ENCODE measurements at places on chromosomes 16 and 17.
A peak's percentile ranks its signal among the peaks of the same experiment; 100 is the strongest.

- DNase-seq = no peak
These were observed 5.2 kb downstream of the C17orf50 start for GRCh38 chr17:35765756-35766488.

- DNase-seq = no peak
These were observed 39.1 kb upstream of the SHISA9 start for GRCh38 chr16:12862327-12862726.

- DNase-seq = peak; percentile 18
These were observed 9.6 kb downstream of the MT1X start for GRCh38 chr16:56691885-56692284.

GRCh38 chr17:32483451-32484019 is 3.3 kb upstream of the CDK5R1 start:
- DNase-seq = peak; percentile 73

- no peak for DNase-seq
These were observed 8.5 kb upstream of the CCL1 start for GRCh38 chr17:34371405-34372100.

- peak; percentile 66 for DNase-seq
These were observed 13.2 kb upstream of the TMEM100 start for GRCh38 chr17:55735731-55736405.

- peak; percentile 98 for DNase-seq
These were observed 2.5 kb upstream of the CORO6 start for GRCh38 chr17:29625037-29625750.

DNA sequence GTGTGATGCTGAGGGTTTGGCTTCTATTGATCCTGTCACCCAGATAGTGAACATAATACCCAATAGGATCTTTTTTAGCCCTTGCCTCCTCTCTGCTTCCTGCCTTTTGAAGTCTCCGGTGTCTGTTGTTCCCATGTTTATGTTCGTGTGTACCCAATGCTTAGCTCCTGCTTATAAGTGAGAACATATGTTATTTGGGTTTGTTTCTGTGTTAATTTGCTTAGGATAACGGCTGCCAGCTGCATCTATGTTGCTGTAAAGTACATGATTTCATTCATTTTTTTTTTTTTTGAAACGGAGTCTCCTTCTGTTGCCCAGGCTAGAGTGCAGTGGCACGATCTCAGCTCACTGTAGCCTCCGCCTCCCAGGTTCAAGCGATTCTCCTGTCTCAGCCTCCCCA is 23.0 kb downstream of the DUS2 start:
- DNase-seq = no peak

DNA sequence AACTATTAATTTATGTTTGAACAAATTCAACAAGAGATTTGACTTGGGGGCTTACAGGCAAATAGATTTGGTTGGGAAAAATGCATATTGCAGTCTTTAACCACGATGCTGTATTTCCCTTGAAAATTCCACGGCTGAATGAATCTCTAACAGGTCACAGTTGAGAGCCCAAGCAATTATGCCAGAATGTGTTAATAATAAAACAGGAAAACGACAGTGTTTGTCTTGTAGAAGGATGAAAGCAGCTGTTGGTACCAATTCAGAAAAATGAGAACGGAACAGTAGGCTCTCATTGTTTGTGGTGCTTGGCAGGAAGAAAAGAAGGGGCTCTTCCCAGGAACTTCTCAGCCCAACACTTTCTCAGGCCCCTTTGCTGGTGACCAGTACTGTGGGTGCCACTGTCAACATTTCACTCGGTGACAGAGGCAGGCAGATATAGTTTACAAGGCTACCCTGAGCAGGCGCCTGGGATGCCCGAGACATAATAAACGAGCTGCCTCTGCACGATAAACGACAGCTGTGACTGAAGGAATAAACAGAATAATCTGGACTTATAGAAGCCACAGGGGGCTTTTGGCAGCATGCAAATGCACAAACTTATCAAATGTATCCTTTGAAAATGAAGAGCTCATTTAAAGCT is 387.1 kb downstream of the HS3ST4 start:
- no peak for DNase-seq

- no peak for DNase-seq
These were observed 8.5 kb downstream of the SNN start for GRCh38 chr16:11676799-11677198.

- no peak for DNase-seq
These were observed 119.8 kb downstream of the CNTNAP4 start for GRCh38 chr16:76396977-76397376.

- no peak for DNase-seq
These were observed 27.0 kb downstream of the WNT3 start for GRCh38 chr17:46791531-46791930.

DNA sequence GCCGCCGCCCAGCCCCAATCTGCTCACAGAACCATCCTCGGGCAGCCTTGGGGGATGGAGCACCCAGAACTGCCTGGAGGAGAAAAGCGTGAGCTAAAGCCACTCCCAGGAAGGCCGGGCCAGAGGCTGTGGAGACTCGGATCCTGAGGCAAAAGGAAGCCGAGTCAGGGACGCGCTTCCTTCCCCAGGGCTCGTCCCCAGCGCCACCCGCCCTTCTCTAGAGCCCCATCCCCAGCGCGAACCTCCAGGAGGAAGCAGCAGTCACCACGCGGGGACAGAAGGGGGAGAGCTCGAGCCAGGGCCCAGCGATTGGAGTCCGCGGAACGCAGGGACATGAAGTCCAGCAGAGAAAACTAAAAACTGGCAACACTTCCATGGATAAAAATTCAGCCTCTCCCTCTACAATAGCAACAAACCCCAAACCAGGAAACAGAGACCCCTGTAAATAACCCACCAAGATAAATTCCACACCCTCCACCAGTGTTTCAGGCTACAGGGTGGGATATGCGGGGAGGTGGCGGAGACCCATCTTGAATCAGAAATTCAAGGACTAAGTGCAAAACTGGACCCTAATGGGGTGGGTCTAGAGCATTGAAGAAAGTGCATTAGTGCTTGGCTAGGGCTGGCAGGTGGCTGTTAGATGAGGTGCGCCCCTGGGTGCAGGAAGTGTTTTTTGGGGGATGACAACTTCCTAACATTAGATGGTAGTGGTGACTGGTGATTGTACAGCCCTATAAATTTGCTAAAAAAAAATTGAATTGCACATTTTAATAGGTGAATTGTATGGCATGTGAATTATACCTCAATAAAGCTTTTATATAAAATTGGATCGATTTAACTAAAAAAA is 116.1 kb upstream of the METRNL start:
- no peak for DNase-seq

DNA sequence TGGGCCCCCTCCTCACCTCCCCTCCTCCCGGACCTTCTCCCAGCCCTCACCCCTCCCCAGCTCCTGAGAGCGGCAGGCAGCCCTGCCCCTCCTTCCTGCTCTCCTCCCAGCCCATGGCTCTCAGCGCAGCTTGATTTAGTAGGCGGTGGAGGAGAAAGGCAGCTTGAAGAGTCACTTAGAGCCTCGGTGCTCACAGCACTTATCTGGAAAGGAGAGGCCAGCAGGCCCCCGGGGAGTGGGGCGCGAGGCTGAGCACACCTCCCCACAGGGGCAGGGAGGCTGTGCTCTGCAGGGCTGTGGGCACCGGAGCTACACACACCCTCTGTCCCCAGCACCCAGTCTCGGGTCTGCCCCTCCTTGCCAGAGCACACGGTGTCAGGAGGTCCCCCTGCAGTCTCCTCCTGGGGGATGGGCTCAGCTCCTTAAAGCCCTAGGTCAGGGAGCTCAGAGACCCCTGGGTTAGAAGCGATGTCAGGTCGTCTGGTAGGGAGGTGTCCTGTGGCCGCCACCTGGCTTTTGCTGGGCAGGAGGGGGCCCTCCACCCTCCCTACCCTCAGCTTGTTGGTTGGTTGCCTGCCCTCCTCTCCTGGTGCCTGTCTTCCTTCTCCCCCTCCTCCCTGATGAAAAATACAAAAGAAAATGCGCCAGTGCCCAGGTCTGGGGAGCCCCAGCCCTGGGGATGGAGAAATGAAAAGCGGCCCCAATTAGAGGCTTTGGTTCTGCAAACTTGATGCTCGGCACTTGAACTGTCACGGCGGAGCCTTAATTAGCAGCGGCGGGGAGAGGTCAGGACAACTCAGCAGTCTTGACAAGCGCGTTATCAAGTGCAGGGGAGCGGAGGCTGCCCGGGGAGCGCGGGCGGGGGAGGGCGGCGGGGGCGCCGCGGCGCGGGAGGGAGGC is 151.1 kb upstream of the GSE1 start:
- no peak for DNase-seq

- no peak for DNase-seq
These were observed 73.5 kb downstream of the HS3ST2 start for GRCh38 chr16:22887445-22887844.

GRCh38 chr17:68305142-68305541 is 13.8 kb downstream of the ARSG start:
- no peak for DNase-seq

DNA sequence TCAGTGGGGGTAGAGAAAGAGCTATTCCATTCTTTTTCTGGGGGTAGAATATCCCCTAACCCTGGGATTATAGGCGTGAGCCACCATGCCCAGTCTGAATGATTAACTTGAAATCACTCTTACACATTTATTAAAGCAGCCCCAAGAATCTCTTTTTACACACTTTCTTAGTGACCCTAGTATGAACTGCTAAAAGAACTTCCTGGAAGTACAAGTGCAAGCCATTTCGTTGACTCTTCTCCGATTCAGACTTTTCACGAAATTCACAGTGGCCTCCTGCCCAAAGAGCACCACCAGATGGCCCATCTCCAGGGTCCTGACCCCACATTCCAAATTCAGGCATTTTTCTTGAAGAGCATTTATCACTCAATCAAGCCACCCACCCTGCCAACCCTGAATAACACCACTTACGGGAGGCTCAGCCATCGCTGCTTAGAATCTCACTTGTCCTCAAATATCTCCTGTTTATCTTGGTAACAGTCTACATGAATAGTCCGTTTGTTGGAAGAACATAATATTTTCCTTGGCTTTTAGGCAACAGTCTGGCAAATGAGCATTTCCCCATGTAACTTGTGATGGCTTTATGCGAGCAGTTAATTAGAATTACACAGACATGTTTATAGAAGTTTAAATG is 28.0 kb downstream of the ZNF423 start:
- no peak for DNase-seq

DNA sequence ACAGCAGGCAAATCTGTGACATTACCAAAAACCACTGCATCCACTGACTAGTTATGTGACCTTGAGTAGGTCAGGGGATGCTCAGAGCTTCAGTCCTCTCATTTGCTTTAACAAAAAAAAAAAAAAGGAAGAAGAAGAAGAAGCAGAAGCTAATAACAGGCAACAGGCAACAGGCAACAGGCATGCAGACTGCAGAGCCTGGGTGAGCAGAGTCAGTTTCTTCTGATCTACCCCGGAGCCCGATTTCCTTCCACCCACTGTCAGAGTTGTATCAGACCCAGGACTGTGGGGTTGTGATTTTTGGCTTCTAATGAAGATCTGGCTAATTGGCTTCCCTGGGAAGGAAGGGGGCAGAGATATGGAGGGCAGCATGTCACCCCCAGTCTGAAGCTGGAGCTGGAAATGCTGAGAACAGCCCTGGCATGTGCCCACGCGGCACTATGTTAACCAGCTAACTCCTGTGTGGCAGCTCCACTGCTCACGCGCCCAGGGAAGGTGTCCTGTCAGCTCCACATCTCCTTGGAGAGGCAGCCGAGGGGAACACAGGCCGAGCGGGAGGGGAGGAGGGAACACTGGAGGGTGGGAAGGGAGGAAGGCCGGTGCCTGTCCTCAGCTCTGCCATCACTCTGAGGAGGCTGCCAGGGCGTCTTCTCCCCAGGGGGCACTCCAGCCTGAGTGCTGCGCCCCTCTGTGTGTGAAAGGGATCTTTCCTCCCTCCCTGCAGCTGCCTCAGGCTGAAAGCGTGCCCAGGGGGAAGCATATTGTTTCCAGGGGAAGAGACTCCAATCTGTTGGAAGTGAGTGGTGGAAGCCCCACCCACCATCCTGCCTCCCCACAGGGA is 17.6 kb downstream of the SRCIN1 start:
- no peak for DNase-seq

- DNase-seq = peak; percentile 85
These were observed 272.4 kb downstream of the IRF8 start for GRCh38 chr16:86171329-86171728.

DNA sequence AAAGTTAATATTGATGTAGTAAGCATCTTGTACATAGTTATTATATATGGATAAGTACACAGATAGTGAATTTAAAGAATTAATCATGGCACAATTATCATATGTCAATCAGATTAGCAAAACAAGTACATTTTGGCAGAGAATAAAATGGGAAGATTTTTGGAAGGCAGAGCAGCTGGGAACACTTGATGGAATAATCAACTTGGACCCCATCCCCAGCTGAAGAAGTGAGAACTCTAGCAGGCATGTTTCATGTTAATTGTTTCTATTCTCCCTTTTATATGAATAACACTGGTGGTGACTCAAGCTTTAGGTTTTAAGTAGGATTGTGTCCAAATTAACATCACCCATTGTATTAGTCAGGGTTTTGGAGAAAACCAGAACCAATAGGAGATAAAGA is 198.7 kb downstream of the KCNJ2 start:
- no peak for DNase-seq

DNA sequence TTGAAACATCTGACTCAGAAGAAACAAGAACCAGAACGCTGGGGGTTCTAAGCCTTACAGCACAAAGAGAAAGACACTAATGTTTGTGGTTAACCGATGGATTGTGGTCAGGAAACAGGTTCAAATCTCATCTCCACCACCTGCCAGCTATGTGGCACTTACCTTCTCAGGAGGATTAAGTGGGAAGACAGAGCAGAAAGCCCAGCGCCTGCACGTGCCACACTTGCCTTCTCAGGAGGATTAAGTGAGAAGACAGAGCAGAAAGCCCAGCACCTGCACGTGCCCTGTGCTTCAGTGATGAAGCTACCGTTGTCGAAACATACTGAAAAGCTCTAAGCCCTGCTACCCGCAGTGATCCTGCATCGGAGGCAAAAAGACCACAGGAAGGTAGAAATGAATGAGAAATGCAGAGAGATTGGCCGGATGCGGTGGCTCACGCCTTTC is 90.6 kb downstream of the NXN start:
- DNase-seq = no peak

GRCh38 chr16:49456763-49457162 is 83.2 kb downstream of the C16orf78 start:
- no peak for DNase-seq

DNA sequence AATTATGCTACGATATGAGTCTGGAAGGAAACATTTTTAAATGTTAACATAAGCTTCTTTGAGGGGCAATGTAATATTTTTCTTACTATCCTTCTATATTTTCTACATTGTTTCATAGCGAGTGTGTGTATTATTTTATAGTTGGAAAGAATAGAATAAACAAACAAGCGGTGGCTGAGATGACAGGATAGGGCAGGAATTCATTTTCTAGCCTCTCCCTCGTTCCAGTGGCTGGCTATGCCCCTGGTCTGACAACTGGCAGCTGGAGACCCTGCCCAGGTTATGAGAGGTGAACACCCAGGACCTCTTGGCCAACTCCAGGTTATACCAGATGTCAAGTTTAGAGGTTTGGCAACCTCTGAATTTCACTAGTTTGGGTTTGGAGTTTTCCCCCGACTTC is 14.5 kb upstream of the TNRC6C start:
- DNase-seq = no peak

- no peak for DNase-seq
These were observed 23.8 kb downstream of the LITAF start for GRCh38 chr16:11562941-11563340.
